H9 (cell line): ENCODE measurements at places on chromosomes 7 and 10. TPM values are rescaled to one million over a fixed set of nuclear protein-coding genes. Genes with fewer than 3 reads are reported as not detected.

- H3K27ac ChIP-seq: no peak overlapping the region
- H3K4me3 ChIP-seq: no peak overlapping the region
- no peaks in the 10 kb centered on the region for H3K4me1 ChIP-seq
- no peaks in the 10 kb centered on the region for H3K27me3 ChIP-seq
Measured at GRCh38 chr7:102009628-102010027, 192.2 kb downstream of the CUX1 start.

DNA sequence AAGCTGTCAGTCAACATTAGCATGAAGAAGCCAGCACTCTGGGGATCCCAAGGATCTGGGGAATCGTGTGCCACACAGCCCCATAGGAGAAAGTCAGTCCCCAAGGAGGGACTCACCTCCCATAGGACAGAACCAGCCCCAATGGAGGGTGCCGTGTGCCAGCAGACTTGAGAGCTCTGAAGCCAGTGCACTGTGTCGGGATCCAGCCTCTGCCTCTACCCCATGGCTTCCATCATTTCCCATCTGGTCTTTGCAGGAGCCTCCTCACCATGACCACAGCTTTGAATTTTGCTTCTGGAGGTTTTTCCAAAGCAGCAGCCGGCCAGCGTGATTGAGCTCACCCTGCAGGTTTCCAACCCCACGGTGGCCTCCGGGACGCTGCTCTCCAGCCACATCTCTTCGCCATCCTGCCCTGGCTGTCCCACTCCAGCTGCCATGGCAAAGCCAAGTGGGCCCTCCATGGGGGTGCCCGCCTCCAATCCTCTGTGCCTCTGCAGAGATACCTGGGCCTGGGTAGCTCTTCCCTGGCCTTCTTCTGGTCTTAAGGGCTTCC lies 171.8 kb upstream of the SHH start:
- H3K36me3 ChIP-seq: no peaks in the 10 kb centered on the region; the same call in 1 of the 2 replicates
- H3K4me1 ChIP-seq: no peaks in the 10 kb centered on the region
- no peak overlapping the region for H3K27ac ChIP-seq
- DNase-seq: peak; percentile 10
- H3K4me3 ChIP-seq: no peak overlapping the region
- no peaks in the 10 kb centered on the region for H3K27me3 ChIP-seq

GRCh38 chr7:154804449-154804848 lies 198.5 kb downstream of the PAXIP1 start:
- H3K27ac ChIP-seq: no peak overlapping the region
- no peak for DNase-seq
- H3K4me1 ChIP-seq: no peaks in the 10 kb centered on the region
- H3K36me3 ChIP-seq: no peaks in the 10 kb centered on the region
- no peaks in the 10 kb centered on the region for H3K27me3 ChIP-seq
- H3K4me3 ChIP-seq: no peak overlapping the region

GRCh38 chr10:76302961-76303630 lies 871.7 kb downstream of the LRMDA start:
- no peak for DNase-seq
- H3K27me3 ChIP-seq: no peaks in the 10 kb centered on the region
- H3K4me3 ChIP-seq: no peak overlapping the region

DNA sequence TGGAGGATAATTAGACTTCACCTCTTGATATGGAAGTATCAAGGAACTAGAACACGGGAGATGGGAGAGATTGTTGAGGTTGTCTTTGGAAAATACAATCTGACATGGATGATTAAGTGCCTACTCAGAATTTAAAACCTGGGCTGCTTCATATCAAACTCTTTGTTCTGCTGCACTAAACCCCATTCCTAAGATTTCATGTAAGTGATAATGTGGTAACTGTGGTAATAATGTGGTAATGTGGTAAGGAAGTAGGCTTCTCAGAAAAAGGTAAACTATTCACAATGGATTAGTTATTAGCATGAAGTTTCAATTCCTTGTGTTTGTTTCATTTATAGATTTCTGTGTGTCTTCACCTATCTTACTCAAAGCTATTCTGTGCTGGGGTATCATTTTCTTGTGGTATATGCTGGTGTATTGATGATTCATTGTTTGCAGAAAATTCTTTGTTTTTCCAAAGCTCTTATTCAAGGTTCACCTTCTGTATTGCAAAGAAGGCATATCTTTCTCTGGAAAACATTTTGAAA lies 129.9 kb upstream of the TAC1 start:
- H3K36me3 ChIP-seq: no peaks in the 10 kb centered on the region
- H3K27me3 ChIP-seq: no peaks in the 10 kb centered on the region
- no peak for DNase-seq
- no peaks in the 10 kb centered on the region for H3K4me1 ChIP-seq

- H3K4me1 ChIP-seq: no peaks in the 10 kb centered on the region; the same call in 1 of the 2 replicates
- H3K27me3 ChIP-seq: no peaks in the 10 kb centered on the region
- no peak overlapping the region for H3K4me3 ChIP-seq
Measured at GRCh38 chr7:4460597-4460996, 221.5 kb upstream of the FOXK1 start.

DNA sequence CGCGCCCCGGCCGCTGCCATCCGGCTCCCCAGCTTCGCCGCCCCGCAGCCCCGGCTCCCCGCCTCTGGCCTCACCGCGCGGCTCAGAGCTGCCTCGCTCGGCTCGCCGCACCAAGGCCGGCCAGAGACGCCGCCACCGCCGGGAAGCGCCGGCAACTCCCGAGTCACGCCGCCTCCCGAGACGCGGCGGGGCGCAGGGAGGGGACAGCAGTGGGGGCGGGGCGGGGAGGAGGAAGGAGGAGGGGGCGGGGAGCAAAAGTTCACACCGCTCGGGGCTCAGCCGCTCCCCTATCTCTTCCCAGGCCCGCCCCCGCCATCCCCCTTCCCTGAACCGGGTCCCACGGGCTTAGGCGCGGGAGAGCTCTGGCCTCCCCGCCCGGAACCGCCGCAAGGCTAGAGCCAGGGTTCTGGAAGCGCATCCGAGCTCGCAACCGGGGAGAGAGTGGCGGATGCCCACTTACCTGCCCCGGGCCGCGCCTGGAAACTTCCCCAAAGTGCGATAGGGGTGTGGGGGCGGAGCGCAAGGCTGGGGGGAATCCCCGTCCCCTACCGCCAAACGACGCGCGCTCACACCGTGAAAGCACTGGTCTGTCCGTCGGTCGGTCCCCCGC lies 1.0 kb downstream of the CHST15 start:
- no peak overlapping the region for H3K27ac ChIP-seq
- no peaks in the 10 kb centered on the region; the same call in 1 of the 2 replicates for H3K36me3 ChIP-seq
- DNase-seq: peak; percentile 66
- peak overlapping the region; percentile 94 for H3K4me3 ChIP-seq
- no peaks in the 10 kb centered on the region for H3K4me1 ChIP-seq

- no peak overlapping the region for H3K27ac ChIP-seq
- no peaks in the 10 kb centered on the region for H3K4me1 ChIP-seq
- H3K36me3 ChIP-seq: peaks cover 5% of the 10 kb centered on the region
- no peaks in the 10 kb centered on the region for H3K27me3 ChIP-seq
- no peak for DNase-seq
Measured at GRCh38 chr10:69996611-69997010, 56.0 kb upstream of the MACROH2A2 start.

DNA sequence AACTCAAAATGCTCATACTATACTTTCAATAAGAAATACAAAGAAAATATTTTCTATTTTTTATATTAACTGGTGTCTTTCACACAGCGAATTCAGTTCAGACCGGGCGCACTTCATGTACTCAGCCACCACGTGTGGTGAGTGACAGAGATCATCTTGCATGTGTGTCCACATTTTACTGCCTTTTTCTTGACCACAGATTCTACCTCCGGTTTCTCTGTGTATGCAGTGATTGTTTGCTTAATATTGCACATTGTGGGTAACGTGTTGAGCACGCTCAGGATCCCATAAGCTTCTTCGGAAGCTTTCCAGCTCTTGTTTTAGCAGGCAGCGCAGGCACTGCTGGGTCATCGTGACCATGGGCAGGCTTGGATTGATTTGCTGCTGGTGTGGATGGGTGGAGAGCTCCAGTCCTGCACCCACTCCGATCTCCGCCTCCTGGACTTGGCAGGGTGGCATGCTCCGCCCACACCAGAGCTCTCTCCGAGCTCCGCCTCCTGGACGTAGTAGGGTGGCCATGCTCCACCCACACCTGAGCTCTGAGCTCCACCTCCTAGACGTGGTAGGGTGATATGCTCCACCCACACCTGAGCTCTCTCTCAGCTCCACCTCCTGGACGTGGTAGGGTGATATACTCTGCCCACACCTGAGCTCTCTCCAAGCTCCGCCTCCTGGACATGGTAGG lies 253.3 kb downstream of the DIP2C start:
- no peaks in the 10 kb centered on the region for H3K4me1 ChIP-seq
- no peak overlapping the region for H3K4me3 ChIP-seq
- H3K27me3 ChIP-seq: no peaks in the 10 kb centered on the region
- H3K36me3 ChIP-seq: peaks cover 8% of the 10 kb centered on the region
- DNase-seq: peak; percentile 71

GRCh38 chr10:6390213-6390845 lies 187.6 kb downstream of the PFKFB3 start:
- peaks cover 24% of the 10 kb centered on the region for H3K36me3 ChIP-seq
- no peak overlapping the region for H3K4me3 ChIP-seq
- no peak overlapping the region for H3K27ac ChIP-seq
- no peaks in the 10 kb centered on the region for H3K4me1 ChIP-seq

DNA sequence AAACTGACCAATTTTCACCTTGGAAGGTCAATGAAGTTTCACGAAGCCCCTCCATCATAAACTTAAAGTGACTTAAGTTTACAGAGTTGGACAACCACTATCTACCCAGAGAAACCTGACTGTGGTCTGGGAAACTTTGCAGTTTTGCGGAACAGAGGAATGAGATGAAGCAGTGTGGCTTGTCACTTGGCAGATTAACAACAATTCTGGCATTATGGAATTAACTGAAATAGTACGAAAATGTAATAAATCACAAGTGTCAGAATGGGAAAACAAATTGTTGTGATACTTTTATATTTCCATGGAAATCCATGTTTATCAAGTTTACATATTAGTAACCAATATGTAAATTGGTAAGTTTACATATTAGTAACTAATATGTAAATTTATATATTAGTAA lies 4.9 kb downstream of the KMT2C start:
- no peak overlapping the region; the same call in 2 of the 3 replicates for H3K4me3 ChIP-seq
- no peak for DNase-seq
- no peaks in the 10 kb centered on the region for H3K27me3 ChIP-seq
- H3K27ac ChIP-seq: no peak overlapping the region

- H3K27me3 ChIP-seq: no peaks in the 10 kb centered on the region
- no peak overlapping the region for H3K4me3 ChIP-seq
- no peaks in the 10 kb centered on the region for H3K36me3 ChIP-seq
- no peak for DNase-seq
Measured at GRCh38 chr10:125226005-125226404, 65.6 kb upstream of the CTBP2 start.

- no peaks in the 10 kb centered on the region for H3K36me3 ChIP-seq
- H3K27me3 ChIP-seq: no peaks in the 10 kb centered on the region
- no peak for DNase-seq
- no peak overlapping the region for H3K27ac ChIP-seq
Measured at GRCh38 chr10:47266602-47267001, 33.4 kb upstream of the GDF10 start.

DNA sequence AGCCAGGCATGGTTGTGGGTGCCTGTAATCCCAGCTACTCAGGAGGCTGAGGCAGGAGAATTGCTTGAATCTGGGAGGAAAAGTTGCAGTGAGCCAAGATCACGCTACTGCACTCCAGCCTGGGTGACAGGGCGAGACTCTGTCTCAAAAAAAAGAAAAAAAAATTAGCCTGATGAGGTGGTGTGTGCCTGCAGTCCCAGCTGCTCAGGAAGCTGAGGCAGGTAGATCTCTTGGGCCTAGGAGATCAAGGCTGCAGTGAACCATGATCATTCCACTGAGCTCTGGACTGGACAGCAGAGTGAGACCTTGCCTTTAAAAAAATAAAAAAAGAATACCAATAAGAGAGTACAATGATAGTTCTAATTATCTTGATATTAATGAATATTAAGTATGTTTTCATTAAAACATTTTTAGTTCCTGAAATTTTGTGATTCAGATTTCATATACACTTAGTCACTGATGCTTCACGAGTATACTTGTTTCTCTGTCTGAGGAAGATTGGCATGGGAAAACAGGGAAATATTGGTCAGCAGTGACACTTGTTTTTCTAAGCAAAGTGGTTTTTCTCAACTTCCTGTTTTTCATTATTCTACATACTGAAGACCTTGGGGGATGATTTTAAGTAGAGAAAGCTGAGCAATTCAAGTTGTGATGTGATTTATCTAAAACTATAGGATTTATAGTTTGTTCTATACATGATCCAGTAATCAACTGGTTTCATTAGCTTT lies 76.8 kb downstream of the ADK start:
- H3K27ac ChIP-seq: no peak overlapping the region
- H3K27me3 ChIP-seq: no peaks in the 10 kb centered on the region
- H3K36me3 ChIP-seq: peaks cover 1% of the 10 kb centered on the region; the same call in 1 of the 3 replicates
- H3K4me3 ChIP-seq: no peak overlapping the region

- H3K4me3 ChIP-seq: no peak overlapping the region
- H3K36me3 ChIP-seq: no peaks in the 10 kb centered on the region
- H3K27ac ChIP-seq: no peak overlapping the region
Measured at GRCh38 chr10:21296575-21297355, 228.7 kb downstream of the SKIDA1 start.

STOX1 gene
- 5.8 and 5.9 TPM in 2 replicates for total RNA-seq

SLC37A3 gene
- total RNA-seq: 52.7 and 52.9 TPM in 2 replicates

GHRHR gene
- 5.9 and 7.4 TPM in 2 replicates for total RNA-seq

OPALIN gene
- total RNA-seq: not detected in 2 replicates

GDF2 gene
- total RNA-seq: not detected in 2 replicates

CFTR gene
- 1.1 and 1.2 TPM in 2 replicates for total RNA-seq

EPO gene
- 0.33 and 0.44 TPM in 2 replicates for total RNA-seq

MKI67 gene
- total RNA-seq: 99.0 and 108 TPM in 2 replicates
